ENCODE measurements at places on chromosomes 16 and 17.

DNA sequence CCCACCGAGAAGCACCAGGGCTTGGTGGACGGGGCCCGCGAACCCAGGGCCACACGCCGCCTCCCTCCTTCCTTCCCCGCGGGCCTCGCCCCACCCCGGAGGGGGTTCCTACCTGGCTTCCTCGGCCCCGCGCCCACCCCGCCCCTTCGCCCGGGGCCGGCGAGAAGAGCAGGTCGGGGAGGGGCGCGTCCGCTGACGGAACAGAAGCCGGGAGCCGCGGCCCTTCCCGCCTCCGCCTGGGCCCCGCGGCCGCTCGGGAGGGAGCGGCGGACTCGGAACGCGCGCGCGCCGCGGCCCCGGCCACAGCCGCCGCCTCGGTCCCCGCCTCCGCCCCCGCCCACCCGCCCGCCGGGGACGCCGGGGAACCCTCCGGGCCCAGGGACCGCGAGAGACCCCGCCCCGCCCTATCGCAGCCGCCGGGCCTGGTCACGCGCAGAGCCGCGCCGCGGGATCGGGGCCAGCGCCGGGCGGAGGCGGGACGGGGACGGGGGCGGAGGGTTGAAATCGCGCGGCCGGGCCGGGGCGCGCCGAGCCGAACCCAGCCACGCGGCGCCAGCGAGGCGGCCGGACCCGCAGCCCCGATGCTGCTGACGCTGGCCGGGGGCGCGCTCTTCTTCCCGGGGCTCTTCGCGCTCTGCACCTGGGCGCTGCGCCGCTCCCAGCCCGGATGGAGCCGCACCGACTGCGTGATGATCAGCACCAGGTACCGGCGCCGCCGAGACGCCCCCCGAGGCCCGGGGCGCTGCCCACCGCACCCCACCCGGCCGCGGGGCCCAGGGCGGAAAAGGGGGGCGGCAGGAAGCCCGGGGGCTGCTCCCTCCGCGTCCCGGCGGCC lies at the start of gene TLCD3A:
Gene TLCD3A, plus strand, starts transcription at position 530 of the 835 bp plus-strand sequence. Its CDS starts 52 bp downstream, at position 582.
- DNase-seq: peak; percentile 68

DNA sequence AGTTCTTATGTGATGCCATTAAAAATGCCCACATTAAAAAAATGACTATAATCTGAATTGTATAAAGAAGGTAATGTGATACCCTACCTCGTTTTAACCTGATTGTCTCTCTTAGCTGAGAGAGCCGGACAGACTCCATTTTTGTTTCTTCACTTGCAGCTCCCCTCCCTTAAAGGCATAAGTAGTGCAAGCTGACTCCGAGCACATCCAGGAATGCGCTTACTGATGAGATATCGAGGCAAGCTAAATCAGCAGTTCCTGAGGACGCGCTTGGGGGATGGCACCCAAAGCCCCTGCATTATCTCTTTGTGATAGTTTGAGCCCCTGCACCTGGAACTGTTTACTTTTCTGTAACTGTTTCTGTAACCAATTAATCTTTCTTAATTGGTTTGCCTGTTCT lies 6.3 kb downstream of the KRT24 start:
- no peak for DNase-seq

GRCh38 chr16:27925612-27926011 lies 137.9 kb downstream of the GSG1L start:
- no peak for DNase-seq

- peak; percentile 79 for DNase-seq
Measured at GRCh38 chr16:66947302-66948065, 12.2 kb downstream of the CES2 start.

DNA sequence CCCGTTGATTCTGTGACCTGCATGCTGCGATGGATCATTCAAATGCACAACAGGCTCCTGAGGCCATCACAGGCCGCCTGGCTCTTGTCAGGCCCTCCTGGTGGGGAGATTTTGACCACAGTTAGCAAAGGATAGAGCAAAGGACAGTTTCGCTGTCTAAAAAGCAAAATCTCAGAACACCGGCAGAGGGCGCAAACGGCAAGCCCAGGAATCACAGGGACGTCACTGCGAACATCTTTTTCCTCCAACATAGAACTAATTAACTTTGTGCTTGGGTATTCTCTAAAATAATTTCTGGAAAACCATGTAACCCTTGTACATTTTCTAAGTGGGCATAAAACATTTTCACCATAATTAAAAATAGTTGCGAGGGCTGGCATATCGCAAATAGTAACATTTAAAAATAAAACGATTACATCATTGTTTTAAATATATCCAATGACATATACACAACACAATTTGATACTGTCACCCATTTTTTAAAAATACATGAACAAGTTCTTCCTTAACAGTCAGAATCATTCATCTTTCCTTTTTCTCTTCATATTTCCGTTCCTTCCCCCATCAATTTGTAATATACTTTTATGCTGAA lies 19.7 kb upstream of the SLC47A1 start:
- peak; percentile 56 for DNase-seq

DNA sequence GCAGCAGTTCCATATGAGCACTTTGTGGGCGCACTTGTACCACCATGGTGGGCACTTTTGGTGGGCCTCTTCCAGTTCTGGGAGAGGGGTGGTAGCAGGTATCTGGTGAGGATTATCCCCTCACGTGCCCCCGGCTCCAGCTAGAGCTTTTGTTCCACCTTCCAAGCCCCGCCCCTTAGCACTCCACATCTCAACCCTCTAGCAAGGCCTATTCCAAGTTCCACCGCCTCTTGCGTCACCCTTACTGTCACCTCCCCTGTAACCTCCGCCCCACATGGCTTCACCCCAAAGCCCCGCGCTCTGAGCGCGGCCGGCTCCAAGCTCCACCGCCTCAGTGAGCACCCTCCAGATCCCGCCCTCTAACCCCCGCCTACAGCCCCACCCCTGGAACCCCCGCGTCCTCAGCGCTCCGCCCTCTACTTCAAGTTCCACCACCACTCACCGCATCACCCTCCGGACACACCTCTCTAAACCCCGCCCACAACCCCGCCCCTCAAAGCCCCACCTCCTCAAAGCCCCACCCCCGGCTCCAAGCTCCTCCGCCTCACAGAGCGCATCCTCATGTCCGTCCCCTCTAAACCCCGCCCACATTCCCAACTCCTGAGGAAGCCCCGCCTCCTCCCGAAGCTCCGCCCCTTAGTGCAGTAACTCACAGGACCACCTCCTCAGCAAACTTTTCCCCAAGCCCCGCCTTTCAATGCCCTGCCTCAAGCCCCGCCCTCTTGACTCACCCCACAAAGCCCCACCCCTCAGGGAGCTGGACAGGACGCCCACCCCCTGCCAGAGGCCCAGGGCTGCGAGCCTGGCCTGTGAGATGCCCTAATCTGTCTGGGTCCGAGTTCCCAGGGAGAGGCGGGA lies 11.1 kb downstream of the SCN4A start:
- DNase-seq: peak; percentile 37

DNA sequence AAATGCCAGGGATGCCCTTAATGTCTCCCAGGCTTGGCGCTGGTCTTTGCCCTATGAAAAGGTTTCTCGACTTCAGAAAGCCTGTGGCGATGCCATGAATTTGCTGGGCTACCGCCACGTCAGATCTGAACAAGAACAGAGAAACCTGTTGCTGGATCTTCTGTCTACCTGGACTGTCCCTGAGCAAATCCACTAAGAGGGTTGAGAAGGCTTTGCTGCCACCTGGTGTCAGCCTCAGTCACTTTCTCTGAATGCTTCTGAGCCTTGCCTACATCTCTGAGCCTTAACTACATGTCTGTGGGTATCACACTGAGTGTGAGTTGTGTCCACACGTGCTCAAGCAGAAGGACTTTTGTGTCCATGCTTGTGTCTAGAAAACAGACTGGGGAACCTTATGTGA lies 11.4 kb downstream of the CHST4 start:
- DNase-seq: peak; percentile 39

GRCh38 chr17:30969989-30970830 lies 629 bp upstream of the RNF135 start:
- DNase-seq: peak; percentile 12

- DNase-seq: peak; percentile 48
Measured at GRCh38 chr17:45018848-45019711, 32.4 kb downstream of the DCAKD start.

- no peak for DNase-seq
Measured at GRCh38 chr17:5325851-5326250, 43.8 kb downstream of the RABEP1 start.

GRCh38 chr17:7650509-7651096 lies at the start of gene ATP1B2:
Gene ATP1B2 (plus strand): TSS chr17:7650926. CDS start chr17:7651519, 593 bp downstream.
- DNase-seq: no peak

DNA sequence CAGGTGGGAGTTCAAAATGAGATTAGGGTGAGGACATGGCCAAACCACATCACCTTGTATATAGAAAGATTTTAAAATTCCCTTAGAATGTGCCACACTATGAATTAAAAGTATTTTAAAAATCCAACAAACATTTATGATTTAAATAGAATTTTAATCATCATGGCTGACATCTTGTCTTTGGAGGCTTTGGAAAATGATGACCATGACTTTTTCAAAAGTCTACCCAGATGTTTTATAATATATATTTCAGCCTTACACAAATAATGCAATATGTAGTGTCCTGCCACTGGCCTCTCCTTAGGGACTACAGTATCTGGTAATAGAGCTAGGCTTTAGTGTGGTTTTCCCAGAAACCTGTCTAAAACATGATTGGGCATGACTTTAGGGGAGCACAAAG lies 1353.4 kb upstream of the GOT2 start:
- no peak for DNase-seq

DNA sequence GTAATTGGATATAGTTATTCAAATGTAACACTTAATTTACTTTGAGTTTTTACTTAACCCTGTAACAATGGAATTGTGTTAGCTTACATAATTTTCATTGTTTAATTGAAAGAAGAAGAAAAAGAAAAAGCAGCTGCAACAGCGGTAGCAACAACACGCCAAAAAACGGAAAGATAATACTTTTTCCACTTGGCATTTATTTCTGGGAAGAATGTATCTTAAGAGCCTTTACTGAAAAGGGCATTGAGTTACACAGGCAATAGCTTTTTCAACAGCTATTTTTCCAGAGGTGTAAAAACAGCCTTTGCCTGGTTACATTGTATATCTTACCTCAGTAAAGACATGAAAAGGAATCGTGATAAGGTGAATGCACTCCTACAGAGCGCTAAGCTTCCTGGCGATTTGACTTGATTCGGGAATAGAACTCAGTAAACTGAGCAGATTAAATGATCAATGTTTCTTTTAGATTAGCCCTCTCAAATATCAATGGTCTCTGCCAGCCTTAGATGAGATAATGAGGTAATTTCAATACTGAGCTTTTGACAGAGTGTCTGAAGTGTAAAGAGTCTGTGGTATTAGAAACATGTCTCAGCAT lies 311.3 kb downstream of the CDH13 start:
- DNase-seq: no peak

GRCh38 chr17:37294888-37295287 lies 80.9 kb upstream of the C17orf78 start:
- DNase-seq: no peak

GRCh38 chr16:57192146-57192545 lies 6.0 kb downstream of the RSPRY1 start:
- DNase-seq: no peak

GRCh38 chr17:57114085-57114673 lies 29.1 kb downstream of the AKAP1 start:
- peak; percentile 9 for DNase-seq

- DNase-seq: no peak
Measured at GRCh38 chr16:7584561-7584960, 251.9 kb downstream of the RBFOX1 start.
